LNCaP clone FGC (cell line): ENCODE measurements at places on chromosomes 3 and 15.

DNA sequence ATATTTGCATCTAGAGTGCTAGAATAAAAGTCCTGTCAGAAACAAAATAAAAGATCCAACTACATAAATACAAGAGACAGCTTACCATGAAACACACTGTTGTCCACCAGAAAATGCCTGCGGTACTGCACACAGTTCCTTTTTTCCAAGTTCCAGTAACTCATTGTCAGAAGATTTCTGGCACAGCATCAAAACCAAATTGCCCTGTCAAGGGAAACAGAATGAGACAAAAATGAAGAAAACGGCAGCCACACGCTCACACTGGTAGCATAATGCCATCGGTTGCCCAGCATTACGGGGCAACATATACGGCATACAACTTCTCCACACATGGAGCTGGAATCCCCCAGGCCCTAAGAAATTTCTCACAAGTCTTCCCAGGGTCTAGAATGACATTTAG is 40.8 kb downstream of the PLCH1 start:
- DNase-seq, result no peak

- no peak for DNase-seq
Observed at GRCh38 chr3:109924196-109924595, 586.9 kb upstream of the DPPA4 start.

DNA sequence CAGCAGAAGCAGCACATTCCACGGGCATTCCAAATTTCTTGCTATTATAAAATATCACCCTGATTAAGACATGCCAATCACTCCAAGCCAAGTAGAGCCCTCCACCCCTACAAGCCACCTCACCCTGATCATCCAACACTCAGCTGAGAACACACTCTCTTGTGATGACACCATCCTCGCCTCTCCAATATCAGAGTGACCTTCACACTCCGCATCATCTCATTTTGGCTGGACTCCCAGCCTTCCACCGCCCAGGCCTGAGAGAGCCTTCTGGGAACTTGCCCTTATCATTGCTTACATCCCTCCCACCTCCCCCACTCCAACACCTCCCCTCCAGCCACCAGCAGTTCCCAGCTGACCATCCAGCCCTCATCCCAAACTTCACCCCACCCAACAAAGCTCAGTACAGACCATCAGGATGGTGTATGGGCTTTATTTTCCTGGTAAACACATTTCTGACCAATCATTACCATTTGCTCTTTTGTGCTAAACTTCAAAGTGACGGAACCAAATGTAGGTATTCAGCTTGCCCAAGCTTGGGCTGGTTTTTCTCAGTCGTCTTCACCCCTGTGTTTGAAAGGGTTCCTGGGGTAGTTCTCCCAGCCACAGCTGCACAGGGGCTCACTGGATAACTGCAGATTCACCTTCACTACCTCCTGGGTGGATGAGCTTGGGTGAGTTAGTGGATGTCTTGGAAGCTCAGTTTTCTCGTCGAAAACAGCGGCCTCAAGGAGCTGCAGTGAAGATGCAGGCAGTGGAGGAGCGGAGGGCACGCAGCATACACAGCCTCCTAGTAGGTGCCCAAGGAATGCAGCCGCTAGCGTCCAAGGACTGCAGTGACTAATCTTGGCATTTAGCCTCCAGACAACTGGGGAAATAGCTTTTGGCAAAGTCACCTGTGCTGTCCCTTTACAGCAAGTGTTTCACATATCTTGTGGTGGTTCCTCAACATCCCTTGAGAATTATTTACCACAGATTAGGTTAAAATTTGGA is 115.1 kb downstream of the LIPC start:
- no peak for DNase-seq

- DNase-seq, result peak; percentile 27
Observed at GRCh38 chr3:37668431-37668817, 193.3 kb upstream of the CTDSPL start.

GRCh38 chr3:136818191-136818768 is 646 bp upstream of the SLC35G2 start:
- DNase-seq, result no peak
